Aorta (tissue), 5 donors: ENCODE measurements at places on chromosomes 4 and X.

GRCh38 chr4:126051689-126052424 is 737.1 kb downstream of the FAT4 start:
- DNase-seq: no peak

GRCh38 chrX:7147413-7147977 is at the start of gene STS:
STS (plus strand) TSS chrX:7147712; CDS start chrX:7253200, 105,488 bp downstream.
- peak; percentile 86 for DNase-seq

GRCh38 chr4:137909529-137910309 is 332.4 kb downstream of the SLC7A11 start:
- no peak for DNase-seq

GRCh38 chr4:162761965-162762364 is 404.7 kb downstream of the NAF1 start:
- DNase-seq: no peak

- DNase-seq: no peak
Observed at GRCh38 chr4:187070158-187070557, 346.5 kb upstream of the FAT1 start.

DNA sequence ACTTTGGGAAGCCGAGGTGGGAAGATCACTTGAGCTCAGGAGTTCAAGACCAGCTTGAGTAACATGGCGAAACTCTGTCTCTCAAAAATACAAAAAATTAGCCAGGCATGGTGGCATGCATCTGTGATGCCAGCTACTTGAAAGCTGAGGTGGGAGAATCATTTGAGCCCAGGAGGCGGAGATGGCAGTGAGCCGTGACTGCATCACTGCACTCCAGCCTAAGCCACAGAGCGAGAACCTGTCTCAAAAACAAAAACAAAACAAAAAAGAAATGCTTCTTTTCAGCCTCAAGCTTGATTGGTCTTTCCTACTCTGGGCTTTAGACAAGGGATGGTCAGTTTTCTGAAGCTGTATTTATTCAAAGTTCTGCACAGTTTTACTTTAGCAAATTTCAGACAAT is 15.8 kb upstream of the DHRSX start:
- no peak for DNase-seq

DNA sequence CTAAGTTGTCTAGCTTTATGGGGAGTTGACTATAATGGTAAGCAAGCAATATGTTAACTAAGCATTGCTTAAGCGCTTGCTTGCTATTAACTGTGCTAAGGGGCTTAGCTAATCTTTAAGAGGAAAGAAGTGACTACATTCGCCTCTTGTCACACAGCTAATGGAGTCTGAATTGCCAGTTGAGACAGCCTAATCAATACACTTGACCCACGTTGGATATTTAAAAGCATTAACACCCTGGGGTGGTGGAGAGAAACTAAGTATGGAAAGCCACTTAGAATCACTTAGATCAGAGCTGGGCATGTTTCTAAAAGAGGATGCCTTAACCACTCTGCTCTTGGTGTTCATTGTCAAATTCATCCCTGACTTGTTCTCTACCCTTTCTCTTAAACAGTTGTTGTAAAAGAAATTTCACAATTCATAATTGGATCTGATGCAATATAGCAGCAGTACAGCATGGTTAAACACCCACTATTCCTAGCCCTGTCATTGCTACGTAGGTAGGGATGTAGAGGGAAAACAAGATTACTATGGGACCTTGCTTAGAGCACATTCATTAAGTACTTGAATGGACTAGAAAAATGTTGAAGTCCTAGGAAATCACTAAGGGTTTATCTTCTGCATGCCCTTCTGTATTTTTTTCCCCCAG is 3.5 kb downstream of the ZAR1 start:
- DNase-seq: no peak

- no peak for DNase-seq
Observed at GRCh38 chr4:4268776-4269175, 20.8 kb upstream of the TMEM128 start.

- DNase-seq: no peak
Observed at GRCh38 chrX:32480019-32480418, 731.3 kb downstream of the DMD start.

GRCh38 chr4:37758226-37758625 is 68.3 kb upstream of the PGM2 start:
- DNase-seq: no peak

GRCh38 chr4:146486565-146486964 is 35.2 kb downstream of the SLC10A7 start:
- DNase-seq: no peak

GRCh38 chr4:181792641-181793040 is 450.6 kb upstream of the TENM3 start:
- no peak for DNase-seq

DNA sequence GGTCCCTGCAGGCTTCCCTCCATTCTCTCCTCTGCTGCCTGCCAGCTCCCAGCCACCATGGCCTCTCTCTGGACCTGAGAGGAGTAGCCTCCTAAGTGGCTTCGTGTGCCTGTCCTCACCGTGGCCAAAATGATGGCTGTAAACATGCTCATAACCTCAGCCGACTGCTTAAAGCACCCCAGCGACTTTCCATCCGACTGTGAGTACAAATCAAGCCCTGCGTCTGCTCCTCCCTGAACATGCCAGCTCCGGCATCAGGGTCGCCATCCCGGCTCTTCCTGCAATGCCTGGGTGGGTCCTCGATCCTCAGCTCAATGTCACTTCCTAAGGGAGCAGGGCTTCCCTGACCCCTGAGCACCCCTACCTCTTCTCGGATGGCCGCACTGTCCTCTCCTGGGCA is 3.3 kb upstream of the SORCS2 start:
- no peak for DNase-seq

- DNase-seq: no peak
Observed at GRCh38 chr4:163476761-163477438, 3.3 kb upstream of the TKTL2 start.
